Hematopoietic multipotent progenitor cell treated with erythropoietin and hydrocortisone succinate and interleukin-3 and kit ligand, for 4 days (in vitro differentiated cells): ENCODE measurements at places on chromosomes 4 and X.

DNA sequence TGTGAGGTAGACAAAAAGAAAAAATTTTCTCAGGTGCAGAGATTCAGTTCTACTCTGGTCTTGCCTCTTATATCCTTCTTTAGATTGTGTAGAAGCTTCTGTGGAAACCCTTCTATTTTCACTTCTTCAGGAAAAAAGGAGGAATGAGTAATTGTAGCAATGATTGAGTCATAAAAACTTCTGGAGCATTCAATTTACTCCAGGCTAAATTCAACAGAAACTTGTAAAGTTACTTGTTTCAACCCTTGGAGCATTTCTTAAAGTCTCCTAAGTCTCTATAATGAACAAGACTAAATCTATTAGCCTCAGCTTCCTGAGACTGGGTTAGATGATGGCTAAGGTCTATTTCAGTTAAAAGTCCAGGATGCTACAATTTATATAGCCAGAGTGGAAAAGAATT lies 29.9 kb downstream of the BOD1L1 start:
- DNase-seq: no peak

DNA sequence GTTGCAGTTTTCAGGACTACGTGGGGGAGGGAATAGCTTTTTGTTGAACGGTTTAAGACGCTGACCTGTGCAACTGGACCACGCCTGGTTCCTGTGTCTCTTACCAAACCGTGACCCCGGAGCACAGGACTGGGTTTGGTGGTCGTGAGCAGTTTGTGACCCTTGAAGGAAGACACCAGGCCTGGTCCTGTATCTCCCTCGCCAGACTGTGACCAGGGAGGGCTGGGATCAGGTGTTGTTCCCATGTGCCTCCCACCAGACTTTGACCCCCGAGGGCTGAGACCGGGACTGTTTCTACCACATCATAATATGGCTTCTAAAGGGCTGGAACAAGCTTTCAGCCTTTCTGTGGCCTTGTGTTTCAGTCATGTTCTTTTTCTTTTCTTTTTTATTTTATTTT lies 683 bp downstream of the EBP start:
- DNase-seq: no peak

- DNase-seq: no peak
These were observed 1439.7 kb upstream of the AGA start for GRCh38 chr4:178881937-178882336.

GRCh38 chr4:81255524-81255923 lies 40.5 kb upstream of the PRKG2 start:
- DNase-seq: peak; percentile 40

DNA sequence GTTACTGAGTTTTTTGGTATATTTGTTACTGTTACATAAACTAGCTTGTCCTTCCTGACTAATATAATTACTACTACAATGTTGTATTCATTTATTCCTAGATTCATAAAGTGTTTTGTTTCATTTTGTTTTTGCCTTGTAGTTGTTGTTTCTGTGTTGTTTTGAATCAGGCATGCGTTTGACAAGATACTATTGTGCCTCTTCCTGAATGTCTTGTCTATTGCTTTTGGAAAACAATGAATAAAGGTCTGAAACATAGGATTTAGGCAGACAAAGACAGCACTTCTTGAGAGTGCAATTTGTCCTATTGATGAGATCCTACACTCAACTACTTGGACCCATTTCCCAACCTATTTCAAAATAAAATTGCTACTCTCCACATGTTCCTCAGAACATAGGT lies 630.4 kb upstream of the BOD1L1 start:
- no peak for DNase-seq

DNA sequence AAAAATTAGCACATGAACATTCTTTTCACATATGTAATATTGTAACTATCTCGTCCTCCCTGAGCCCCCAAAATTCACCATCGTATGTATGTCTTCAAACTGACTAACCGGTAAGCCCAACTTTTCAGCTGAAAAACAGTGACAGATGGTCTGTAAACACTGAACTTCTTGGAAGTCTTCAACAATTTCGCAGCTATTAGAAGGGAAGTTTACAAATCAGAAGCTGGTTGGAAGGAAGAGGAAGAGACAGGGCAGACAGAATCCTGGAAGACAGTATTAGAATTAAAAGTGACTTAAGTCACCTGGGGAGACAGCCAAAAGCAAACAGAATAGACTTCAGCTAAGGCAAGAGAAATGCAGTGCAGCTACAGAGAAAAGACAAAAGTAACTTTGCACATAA lies 858.4 kb downstream of the ADGRL3 start:
- DNase-seq: no peak

- no peak for DNase-seq
These were observed 54.7 kb downstream of the MFAP3L start for GRCh38 chr4:169971456-169972015.

- no peak for DNase-seq
These were observed 63.4 kb downstream of the FHDC1 start for GRCh38 chr4:152999346-153000075.

- no peak for DNase-seq
These were observed 865.9 kb downstream of the FAT4 start for GRCh38 chr4:126180642-126181041.

GRCh38 chr4:104915864-104916263 lies 230.8 kb upstream of the TET2 start:
- DNase-seq: no peak

DNA sequence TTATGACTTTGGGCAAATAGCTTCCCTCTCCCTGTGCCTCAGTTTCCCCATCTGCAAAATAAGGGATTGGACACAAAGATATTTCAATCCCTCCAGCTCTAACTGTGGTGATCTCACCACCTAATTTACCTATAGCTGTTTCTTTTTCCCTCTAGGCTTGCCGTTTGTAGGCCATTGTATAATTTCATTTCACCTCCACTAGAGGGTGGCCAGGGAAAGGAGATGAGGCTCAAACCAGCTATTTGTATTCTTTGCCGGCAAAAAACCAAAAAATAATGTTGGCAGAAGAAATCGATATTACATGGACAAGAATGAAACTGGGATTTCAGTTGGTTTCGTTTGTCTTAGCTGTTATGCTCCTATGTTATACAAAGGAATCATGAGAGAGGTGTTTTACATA lies 36.1 kb upstream of the DOCK11 start:
- peak; percentile 75 for DNase-seq

GRCh38 chr4:83261307-83261706 lies 23.3 kb downstream of the COQ2 start:
- DNase-seq: no peak

- DNase-seq: peak; percentile 20
These were observed 763 bp downstream of the CASK start for GRCh38 chrX:41922431-41923151.

DNA sequence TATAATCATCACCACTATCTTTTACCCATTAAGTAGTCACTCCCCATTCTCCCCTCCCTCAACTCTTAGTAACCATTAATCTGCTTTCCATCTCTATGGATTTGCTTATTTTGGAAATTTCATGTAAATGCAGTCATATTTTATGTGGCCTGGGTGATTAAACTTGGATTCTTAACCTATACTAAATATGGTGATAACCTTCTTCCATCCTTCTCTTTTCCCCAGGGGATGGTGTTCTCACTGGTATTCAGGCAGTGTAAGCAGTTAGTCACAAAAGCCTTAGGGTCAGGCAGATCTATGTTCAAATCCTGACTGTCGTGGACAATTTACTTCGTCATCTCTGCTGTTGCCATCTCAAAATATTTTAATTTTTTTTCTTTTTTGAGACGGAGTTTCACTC lies 29.6 kb downstream of the RAB40AL start:
- DNase-seq: no peak

DNA sequence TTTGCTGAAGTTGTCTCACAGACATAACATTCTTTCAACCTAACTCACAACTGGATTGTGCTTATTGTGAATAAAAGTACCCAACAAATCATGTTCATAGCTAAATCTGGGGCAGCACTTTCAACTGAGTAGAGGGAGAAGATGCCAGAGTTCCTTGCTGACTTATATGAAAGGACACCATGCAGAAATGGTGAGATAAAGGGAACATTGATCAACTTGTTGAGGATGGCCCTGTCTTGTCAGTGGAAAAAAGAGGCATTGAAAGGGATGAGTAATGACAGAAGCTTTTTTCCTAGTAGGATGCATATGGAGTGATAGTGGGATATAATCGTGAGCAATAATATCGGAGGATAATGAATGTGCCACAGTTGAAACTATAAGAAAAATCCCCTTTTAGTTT lies 221.7 kb downstream of the ARHGAP24 start:
- DNase-seq: no peak

DNA sequence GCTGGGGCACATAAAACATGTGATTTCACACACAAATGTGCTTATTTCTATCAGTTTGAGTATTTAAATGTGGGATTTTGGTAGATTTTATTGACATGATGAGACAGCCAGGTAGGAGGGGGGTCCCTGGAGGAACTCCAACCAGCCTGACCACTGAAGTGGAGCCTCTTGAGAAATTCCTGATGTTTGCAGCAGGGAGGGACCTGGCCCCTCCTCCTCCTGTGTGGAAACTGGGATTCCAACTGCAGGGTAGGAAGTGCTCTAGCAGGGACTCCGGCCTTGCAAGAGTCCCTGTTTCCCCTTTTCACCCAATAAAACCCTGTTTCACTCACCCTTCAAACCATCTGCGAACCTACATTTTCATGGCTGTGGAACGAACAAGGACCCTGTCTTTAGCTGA lies 2224.0 kb upstream of the AGA start:
- DNase-seq: no peak

- no peak for DNase-seq
These were observed 28.5 kb downstream of the PJA1 start for GRCh38 chrX:69136546-69137331.

DNA sequence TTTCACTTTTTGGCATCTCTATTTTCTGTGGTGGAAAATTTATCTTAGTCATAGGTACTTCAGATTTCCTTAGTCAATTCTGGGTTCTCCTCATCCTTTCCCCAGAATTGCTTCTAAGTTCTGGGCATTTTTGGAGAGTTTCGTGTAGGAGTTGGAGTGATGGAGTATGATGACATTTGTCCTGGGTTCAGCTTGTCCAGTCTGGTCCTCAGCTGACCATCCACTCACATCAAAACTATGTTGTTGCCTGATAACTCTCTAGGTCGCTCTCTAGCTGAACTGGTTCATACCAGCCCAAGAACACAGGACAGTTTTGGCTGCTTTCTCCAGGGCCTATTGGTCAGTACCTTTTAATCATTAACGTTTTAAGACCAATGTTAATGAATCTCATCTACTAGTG lies 13.2 kb downstream of the PTTG2 start:
- no peak for DNase-seq

DNA sequence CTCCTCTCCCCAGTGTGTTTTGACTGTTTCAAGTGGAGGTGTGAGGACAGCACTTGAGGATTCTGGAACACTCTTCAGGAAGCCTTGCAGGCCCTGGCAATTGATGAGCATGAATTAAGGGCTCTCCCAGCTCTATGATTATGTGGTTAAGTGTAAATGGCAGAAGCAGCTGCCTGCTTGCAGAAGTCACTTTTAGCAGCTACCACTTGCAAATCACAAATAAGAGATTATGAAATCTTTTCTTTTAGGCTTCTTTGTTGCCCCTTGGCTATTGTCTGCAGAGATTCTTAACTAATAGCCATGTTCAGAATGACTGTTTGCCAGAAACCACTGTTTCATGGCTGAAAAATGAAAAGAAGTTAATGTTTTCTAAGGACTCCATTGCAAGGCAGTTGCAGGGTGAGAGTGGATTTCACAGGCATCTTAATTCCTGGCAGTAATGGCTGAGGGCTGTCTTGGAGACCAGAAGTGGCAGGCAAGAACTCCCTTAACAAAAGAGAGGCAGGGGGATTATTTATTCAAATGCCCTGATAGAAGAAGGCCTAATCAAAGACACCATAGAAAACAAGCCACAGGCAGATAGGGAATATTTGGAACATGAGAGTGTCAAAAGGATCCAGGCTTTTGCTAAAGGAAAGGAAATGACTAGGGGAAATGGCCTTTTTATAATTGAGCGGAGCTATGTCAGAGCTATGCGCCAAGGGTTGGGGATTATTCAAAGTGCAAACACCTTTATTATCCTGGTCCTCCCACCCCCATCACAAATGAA lies 8.3 kb upstream of the HOPX start:
- DNase-seq: no peak

- DNase-seq: no peak
These were observed 19.1 kb downstream of the ASIC5 start for GRCh38 chr4:155846929-155847328.

DNA sequence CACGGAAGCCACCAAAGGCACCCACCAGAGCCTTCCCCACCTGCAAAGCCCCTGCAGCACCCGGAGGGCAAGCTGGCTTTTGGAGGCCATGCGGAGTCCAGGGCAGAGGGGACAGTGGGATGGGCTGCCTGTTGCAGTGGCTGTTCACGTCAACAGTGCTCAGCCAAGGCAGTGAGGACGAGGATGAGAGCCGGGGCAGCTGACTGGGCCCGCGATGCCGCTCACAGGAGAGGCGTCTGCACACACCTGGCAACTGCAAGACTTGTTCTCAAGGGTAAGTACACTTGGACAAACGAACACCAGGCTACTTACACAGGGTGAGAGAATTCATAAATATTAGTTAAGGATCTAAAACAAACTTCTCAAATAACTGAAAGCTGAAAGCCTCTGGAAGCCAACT lies 19.6 kb downstream of the FGFR3 start:
- DNase-seq: no peak

GRCh38 chrX:122113376-122113775 lies 1066.0 kb downstream of the GLUD2 start:
- DNase-seq: no peak

DNA sequence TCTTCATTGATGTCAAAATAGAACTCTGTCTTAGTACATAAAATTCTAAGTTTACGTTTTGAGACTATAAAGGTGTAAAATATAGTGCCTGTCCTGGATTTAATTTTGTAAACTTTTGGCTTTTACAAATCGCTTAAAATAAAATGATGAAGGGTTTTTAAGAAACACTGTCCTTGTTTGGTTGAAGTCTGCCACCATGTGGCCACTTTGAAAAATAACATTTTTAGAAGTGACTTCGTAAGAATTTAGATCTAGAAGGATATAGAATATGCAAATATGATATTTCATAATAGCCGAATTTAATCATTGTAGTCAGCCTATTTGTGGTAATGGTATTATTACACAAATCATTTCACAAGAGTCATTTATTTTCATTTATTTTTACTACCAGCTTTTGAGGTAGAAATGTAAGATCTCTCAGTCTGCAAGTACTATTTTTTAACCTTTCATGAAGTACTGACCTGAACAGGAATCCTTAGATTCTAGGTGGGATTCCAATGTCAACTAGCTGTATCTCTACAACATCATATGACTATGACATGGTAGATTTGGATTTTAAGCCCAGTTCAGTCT lies 31.0 kb upstream of the FAT4 start:
- DNase-seq: peak; percentile 53

DNA sequence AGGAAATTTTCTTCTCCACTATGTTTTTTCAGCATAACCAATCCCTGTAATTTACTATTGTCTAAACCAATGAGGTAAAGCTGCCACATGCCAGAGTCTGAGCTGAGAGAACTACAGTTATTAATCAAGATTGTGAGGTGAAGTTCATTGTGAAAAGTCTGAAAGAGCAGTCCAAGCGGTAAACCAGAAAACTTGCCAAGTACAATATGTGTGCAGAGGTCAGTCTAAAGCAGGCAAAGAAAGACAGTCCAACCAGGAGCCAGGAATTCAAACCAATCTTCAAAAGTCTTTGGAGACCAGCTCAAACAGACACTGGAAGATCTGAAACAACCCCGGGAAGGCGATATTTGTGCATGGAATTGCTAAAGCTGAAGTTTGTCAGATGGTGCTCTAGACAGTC lies 229.1 kb upstream of the POU3F4 start:
- DNase-seq: no peak
